Stimulated activated CD8-positive, alpha-beta memory T cell treated with anti-CD3 and anti-CD28 coated beads, Interleukin-15, amount 100 ng/mL, for 4 hours (primary cell): ENCODE measurements at places on chromosomes 12 and 14.
A peak's percentile ranks its signal among the peaks of the same experiment; 100 is the strongest.

- no peak for DNase-seq
Observed at GRCh38 chr12:105391231-105391630, 60.7 kb downstream of the C12orf75 start.

DNA sequence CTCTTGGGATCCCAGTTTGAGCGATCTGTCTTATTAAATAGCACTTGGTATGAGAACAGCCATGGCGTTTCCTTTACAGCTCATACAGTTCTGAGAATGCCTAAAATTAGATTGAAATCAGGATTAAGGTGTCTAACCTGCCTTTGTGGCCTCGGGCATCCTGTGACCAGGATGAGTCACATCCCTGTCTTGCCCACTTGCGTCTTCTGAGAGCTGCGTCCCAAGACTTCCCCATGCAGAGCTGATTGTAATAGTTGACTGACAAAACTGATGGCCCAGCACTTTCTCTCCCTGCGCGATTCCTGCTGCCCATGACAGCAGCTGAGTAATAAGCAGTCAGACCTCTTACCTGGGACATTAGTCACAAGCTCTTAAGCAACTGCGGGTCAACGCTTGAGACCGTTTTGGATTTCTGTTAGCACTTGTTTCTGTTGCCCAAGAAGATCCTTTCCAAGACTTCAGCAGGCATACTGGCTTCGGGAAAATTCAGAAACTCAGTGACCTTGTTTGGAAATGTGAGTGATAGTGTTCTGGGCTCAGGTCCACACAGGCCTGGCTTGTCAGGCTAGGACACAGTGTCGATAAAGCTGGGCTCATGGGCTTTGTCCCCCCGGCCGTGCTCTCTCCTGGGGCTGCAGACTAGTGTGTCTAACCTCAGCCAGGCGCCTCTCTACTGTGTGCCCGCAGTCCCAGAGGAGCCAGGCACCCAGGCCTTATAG lies 169.9 kb upstream of the HIF1A start:
- peak; percentile 35 for DNase-seq

- DNase-seq: no peak
Observed at GRCh38 chr14:91233936-91234790, 10.3 kb downstream of the GPR68 start.

DNA sequence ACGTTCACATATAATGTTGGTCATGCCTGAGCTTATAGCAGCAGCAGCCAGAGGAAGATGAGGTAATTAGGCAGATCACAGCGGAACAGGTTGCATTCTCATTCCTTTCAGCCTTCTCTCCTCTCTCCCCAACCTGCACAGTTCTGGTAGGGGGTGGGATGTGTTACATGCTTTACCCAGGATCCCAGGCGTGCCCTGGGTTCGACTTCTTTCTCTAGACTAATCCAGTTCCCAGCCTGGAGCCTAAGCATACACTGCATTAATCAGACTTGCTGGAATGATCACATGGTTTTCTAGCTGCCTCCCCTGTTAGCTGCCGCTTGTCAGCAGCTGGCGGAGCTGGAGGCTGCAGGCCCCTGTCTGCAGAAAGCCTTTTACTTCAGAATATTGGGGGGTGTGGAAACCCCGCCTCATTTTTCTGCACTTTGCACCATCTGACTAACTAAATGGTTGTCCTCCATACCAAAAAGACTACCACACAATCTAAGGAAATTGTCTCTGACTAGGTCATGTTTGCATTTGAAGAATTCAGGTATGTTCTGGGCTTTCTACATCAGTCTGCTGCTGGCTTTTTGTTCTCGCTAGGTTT lies 46.0 kb upstream of the EVL start:
- DNase-seq: no peak

GRCh38 chr14:99262977-99263448 lies 9.0 kb downstream of the BCL11B start:
- DNase-seq: no peak

DNA sequence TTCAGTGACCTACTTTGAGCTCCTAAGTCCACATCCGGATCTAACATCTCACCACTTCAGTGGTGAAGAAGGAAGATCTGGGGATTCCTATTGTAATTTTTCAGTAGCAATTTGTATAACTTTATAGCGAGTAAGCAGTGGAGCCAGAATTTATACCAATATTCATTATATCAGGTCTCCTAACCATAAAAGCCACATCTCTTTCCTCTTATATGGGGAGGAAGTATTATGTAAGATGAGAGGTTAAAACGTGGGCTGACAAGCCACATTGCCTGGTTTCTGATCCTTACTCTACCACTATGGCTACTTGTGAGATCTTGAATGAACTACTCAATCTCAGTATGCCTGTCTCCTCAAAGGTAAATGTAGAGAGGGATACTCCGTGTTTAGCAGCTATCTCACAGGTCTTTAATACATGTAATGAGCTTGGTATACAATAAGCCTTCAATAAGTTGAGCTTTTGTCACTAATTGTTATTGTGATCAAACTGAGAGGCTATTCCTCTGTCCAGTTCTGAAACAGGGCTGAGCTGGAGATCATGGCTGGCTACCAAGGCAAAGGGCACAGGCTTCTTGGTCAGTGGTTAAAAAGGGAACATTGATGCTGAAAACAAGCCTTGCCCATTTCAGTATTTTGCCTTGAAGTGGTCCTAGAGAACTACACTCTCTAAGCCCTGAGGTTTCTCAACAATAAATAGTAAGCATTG lies 3.3 kb upstream of the TMEM117 start:
- no peak for DNase-seq

DNA sequence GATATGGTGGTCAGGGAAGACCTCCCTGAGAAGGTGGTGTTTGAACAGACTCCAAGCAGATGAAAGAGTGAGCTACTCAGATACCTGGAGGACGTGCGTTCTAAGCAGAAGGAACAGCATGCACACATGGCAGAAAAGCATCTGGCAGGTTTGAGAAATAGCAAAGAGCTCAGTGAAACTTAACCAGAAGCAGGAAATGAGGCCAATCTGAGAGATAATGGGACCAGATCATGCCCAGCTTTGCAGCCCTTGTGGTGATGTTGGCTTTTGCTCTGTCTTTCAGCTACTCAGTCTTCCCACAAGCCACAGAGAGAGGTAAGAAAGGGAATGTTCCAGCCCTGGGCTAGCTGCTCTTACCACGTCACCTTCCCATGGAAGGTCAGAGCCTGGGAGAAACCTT lies 176.3 kb upstream of the GSC start:
- no peak for DNase-seq

- DNase-seq: no peak
Observed at GRCh38 chr12:101599771-101600484, 5.2 kb downstream of the MYBPC1 start.

GRCh38 chr12:117100251-117100650 lies 1.0 kb upstream of the TESC start:
- DNase-seq: no peak

GRCh38 chr12:27869567-27869966 lies 89.5 kb upstream of the MANSC4 start:
- DNase-seq: no peak

- DNase-seq: no peak
Observed at GRCh38 chr12:31966558-31967205, 7.5 kb downstream of the RESF1 start.

DNA sequence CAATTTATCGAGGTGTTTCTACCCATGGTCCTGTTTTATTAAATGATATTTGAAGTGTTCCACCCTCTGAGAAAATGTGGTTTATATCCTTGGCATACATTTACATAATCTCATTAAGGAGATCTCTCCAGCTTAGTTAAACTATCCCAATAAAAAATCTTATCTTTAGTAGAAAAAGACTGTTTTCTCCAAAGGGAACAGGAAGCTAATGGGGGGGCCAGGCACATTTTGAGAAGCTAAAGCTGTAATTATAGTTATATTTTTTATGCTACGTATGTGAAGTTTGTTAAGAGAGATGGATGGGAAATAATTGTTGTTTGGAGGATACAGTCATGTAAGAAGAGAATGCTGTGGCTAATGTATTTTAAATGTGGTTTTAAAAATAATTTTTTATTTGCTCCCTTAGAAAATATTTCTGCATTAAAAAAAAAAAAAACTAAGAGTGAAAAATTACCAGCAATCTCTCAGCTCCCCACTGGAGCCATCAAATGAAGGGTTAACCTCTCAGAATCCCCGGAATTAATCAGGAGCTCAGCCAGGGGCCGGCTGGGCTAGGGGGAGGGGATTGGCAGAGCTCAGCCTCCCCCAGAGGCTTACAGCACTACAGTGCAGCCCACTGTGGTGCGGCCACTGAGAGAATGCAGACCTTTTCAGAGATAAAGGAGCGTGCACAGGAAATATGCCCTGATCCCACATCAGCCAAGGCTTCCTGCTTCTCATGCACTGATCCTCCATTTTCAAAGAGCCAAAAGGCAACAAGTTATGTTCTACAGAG lies 185.8 kb downstream of the EGLN3 start:
- no peak for DNase-seq

GRCh38 chr14:35594616-35595015 lies 60.7 kb downstream of the INSM2 start:
- DNase-seq: no peak

- no peak for DNase-seq
Observed at GRCh38 chr12:58596381-58596780, 323.9 kb downstream of the LRIG3 start.

DNA sequence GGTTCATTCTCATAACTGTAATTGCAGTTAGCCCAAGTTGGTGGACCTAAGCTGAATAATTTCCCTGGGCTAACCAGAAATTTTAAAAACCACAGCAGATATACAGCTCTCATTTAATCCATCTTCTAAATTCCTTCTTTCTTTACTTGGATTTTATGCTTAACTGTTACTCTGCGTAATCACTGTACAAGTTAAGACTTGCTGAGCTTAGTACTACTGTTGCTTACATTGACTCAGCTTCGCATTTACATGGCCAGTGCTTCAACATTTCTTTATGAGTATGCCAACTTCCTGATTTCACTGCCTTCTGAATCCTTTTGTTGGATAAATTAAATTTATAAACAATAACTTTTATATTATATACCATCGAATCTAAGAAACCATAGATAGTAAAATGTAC lies 147.4 kb downstream of the SLC38A4 start:
- no peak for DNase-seq

DNA sequence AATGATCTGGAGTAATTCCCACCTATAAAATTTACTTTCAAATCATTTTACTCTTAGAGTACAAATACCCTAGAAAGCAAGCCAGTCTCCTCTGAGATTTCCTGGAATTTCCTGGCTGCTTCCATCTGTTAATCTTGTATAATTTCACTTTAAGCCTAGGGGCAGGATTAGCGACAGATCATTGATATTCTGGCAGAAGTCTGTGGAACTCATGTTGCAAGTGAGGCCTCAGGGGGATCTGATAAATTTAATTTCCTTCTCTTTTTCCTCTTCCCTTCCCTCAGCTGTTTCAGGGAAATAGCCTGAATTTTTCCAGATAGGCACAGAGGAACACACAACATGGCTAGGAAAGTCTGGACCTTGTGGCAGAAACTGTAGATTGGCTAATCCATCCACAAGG lies 5.9 kb upstream of the KRT6A start:
- DNase-seq: no peak

GRCh38 chr14:73232984-73233383 lies 4.3 kb upstream of the PAPLN start:
- DNase-seq: no peak

DNA sequence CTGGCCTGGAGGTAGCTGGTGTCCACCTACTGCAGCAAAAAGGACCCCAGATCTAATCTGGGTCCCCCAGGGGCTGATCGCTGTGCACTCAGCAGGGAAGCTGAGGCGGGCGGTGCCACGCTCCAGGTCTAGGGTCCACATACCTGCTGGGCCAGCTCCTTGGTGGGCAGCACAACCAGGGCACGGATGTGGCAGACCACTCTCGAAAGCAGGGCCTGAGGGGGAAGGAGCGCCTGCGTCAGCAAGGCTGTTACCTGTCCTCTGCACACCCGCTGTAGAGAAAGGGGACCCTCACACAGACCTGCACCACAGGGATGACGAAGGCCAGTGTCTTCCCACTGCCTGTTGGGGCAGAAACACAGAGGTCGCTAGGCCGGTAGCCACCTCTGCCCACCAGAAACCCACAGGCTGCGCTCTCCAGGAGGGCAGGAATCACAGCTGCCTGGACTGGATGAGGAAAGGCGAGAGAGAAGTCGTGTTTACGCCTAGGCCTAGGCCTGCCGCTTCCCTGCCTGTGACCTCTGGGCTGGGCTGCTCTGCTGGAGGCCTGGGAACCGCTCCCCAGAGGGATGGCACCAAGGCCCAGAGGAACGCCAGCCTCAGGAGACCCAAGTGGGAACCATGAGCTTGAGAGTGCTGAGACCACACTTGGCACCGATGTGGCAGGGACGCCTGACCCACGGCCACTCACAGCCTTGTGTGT lies 2.0 kb downstream of the DDX51 start:
- DNase-seq: no peak

DNA sequence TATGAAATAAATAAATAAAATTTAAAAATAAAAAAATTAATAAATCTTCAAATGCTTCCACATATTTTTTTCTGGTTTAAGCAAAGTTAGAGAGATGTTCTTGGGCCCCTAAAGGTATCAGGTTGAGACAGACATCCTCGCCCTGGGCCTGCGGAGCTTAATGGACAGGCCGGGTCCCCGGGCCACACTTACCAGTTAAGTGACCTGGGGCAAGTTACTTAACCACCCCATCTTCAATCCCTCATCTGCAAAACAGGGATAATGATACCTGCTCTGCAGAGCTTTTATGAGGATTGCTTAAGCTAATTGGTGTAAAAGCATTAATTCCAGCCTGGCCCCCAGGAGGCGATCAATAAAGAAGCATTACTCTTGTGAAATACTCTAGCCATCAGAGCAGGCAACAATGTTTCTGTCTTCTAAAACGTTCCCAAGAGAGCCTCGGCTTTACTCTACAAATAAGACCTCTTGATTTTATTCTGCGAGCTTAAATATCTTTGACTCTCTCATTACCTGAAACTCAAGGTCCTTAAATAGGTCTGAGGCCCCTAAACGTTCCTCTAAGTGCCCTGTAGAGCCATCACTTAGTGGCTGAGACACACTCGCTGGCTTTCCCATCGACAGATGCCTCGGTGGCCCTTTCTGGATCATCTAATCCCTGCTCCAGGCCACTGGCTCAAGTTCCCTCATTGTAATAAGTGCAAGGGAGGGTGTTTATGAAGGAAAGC lies 81.1 kb upstream of the DIO3 start:
- DNase-seq: no peak

- peak; percentile 69 for DNase-seq
Observed at GRCh38 chr14:21092273-21093011, 6.0 kb downstream of the ZNF219 start.

GRCh38 chr12:47772094-47772660 lies 861 bp upstream of the SLC48A1 start:
- DNase-seq: no peak

- DNase-seq: no peak
Observed at GRCh38 chr12:119180380-119181040, 1.8 kb downstream of the HSPB8 start.

DNA sequence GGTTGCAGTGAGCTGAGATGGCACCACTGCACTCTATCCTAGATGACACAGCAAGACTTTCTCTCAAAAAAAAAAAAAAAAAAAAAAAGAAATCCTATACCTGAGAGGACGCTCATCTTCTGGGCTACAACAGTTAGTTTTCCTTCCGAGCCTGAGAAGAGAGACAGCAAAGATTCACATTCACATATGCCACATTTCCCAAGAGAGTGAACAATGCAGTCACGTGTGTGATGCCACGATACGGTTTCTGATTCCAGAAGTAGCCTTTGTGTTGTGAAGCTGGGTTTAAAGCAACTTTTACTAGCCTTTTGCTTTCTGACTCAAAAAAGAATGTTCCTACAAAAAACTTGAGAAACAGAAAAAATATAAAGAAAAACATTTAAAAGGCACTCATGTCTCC lies 19.5 kb downstream of the GCN1 start:
- no peak for DNase-seq
